ENCODE measurements at places on chromosomes 3 and 15.

- DNase-seq: no peak
These were observed 66.8 kb upstream of the UBE2E1 start for GRCh38 chr3:23738944-23739343.

DNA sequence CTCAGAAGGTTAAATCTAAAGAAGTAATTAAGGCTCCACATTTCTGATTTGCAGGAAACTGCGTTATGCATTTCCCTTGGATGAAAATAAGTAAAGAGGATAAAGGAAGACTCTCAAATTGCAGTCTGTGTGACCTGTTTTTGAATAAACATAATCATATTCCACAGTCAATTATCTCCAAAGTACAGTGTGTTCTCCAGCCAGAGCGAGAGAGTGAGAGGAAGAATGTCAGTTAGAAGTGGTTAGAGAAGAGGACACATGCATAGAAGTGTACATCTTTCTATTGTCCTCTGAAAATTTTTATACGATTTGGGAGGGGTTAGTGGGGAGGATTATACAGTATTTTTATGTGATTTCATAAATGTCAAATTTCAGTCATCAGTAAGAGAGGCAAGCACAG is 487.1 kb downstream of the LPP start:
- DNase-seq: no peak

DNA sequence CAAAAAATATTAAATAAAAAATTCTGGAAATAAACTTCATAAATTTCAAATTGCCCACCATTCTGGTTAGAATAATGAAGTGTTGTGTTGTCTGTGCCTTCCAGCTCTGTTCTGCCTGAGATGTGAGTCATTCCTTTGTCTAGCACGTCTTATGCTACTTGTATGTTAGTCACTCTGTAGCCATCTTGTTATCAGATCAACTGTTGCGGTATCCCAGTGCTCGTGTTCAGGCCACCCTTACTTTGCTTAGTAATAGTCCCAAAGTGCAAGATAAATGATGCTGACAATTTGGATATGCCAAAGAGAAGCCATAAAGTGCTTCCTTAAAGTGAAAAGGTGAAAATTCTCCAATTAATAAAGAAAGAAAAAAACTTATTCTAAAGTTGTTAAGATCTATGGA is 527.5 kb downstream of the NAALADL2 start:
- DNase-seq: no peak

- DNase-seq: no peak
These were observed 2.3 kb upstream of the CYP1A2 start for GRCh38 chr15:74746389-74746788.

- no peak for DNase-seq
These were observed 70.7 kb upstream of the THBS1 start for GRCh38 chr15:39510001-39510701.

- DNase-seq: no peak
These were observed 88.2 kb downstream of the FAM43A start for GRCh38 chr3:194773771-194774455.

GRCh38 chr15:69232765-69233164 is 65.9 kb upstream of the PAQR5 start:
- DNase-seq: no peak

DNA sequence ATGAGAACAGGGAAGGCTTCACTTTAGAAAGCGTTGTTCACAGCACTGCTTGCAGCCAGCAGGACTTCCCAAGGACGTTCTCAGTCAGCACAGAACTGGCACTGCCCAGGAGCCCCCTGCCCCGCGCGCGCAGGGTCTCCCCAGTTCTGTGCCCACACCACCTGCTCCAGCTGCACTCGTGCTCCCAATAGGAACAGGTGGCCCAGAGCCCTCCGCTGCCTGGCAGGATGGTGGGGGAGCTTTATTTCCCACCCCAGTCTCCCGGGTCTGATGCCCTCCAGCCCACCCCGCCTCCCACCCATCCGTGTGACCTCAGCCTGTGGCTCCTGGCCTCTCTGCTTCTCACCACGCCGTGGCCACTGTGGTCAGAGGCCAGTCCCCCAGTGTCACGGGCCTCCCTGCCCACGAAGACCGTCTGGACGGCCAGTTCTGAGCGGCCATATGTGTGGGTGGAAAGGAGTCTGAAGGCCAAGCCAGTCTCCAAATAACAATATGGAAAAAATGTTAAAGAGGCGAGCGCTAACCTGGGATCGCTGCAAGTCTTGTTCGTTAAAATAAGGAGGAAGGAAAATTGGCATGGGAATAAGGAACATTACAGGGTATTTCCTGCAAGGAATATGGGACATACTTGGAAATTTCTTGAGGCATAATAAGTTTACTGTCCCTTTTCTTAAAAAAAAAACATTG is 54.6 kb upstream of the PCSK6 start:
- no peak for DNase-seq

- DNase-seq: no peak
These were observed 3.3 kb upstream of the ALAS1 start for GRCh38 chr3:52194485-52195290.

GRCh38 chr3:71784201-71784913 is 591 bp downstream of the PROK2 start:
- no peak for DNase-seq

DNA sequence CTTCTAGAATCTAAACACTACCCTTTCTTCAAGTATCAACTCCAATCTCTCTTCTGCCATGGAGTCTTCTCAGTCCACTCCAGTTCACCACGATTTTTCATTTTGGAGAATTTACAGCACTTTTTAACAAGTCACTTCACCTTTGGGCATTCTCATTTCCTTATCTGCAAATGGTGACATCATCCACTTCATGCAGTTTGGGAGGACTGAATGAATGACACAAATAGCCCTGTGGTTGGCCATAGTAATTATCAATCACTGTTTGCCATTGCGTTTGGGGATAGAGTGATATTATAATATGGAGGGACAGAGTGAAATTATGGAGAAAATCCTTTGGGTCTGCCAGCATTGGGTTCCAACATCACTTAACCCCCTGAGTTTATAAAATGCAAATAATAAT is 38.0 kb upstream of the TM4SF1 start:
- no peak for DNase-seq

- peak; percentile 11 for DNase-seq
These were observed 48.5 kb downstream of the ITGA11 start for GRCh38 chr15:68383161-68384074.

GRCh38 chr15:67732671-67733374 is 92.5 kb upstream of the SKOR1 start:
- DNase-seq: no peak

DNA sequence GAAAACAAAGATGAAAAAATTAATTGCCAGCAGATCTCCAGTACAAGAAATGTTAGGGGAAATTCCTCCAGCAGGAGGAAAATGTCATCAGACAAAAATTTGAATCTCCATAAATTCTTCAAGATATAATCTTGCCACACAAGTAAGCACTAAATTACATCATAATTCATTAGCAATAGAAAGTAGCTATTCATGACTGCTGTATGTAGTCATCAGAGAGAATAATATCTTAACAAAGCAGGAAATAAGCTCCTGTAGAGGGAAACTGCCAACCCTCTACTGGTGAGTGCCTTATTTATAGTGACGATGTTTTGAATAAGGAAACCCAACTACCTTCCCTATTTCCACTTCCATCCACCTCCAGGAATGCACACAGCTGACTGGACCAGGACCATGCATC is 15.8 kb upstream of the SLC27A2 start:
- DNase-seq: no peak

- no peak for DNase-seq
These were observed 4.2 kb downstream of the PTPN23 start for GRCh38 chr3:47385007-47385406.

GRCh38 chr15:31274496-31275330 is 51.9 kb upstream of the KLF13 start:
- DNase-seq: peak; percentile 10

GRCh38 chr3:106333911-106334618 is 465.3 kb upstream of the CBLB start:
- DNase-seq: no peak

DNA sequence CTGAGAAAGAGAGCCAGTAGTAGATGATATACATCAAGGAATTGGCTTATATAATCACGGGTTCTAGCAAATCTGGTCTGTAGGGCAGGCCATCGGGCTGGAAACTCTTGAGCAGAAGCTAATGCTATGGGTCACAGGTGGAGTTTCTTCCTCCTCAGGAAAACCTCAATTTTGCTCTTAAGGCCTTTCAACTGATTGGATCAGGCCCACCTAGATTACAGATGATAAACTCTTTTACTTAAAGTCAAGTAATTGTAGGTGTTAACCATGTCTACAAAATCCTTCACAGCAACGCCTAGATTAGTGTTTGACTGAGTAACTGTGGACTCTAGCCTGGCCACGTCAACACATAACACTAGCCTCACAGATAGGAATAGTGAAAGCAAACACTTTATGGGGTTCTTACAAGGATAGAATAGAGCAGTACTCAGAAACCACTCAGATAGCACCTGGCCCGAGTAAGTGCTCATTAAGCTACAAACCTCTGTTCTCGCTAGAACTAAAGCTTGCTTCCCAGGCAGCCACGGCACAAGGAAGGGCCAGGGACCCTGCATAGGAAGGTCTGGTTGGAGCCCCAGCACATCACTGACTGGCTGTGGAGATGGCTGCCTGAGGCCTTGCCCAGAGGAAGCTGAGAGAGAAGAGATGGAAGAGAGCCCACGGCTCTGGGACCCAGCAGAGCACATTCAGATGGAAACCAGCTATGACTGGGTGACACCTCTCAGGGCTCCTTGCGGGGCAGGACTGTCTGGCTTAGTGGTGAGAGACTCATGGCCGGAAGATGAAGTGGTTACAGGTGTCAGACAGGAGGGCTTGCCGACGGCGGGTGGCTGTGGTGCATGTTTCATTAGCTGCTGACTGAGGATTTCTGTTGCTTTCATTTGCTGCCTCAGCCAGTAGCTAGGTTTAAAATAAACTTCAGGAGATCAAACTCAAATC is 202.5 kb upstream of the TLE3 start:
- DNase-seq: no peak

- no peak for DNase-seq
These were observed 49.6 kb downstream of the MAP6D1 start for GRCh38 chr3:183775781-183776180.

GRCh38 chr3:126417981-126418530 is 23.3 kb downstream of the CFAP100 start:
- no peak for DNase-seq

DNA sequence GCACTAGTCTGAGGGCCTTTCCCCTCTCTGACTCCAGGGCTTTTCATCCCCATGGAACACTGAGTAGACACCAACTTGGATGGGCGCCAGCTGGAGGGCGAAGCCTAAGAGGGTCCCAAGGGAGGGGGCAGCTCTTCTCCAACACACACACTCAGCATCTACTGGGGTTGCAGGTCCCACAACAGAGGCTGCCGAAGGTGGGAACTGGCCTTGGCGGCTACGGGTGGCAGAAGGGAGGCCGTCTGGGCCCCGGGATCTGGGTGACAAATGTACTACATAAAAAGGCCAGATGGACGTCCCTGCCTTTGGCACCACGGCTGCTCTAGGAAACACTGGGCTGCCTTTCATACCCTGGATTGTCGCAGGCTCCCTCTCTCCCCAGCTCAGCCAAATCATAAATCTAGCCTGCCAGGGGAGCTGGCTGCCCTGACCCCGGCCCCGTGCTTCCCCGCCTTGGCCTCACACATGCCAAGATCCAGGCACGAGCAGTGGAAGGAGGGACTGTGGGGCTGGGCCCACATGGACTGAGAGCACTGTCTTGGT is 31.5 kb downstream of the SEMA5B start:
- no peak for DNase-seq

GRCh38 chr3:10763817-10764258 is 52.2 kb upstream of the SLC6A11 start:
- DNase-seq: no peak

DNA sequence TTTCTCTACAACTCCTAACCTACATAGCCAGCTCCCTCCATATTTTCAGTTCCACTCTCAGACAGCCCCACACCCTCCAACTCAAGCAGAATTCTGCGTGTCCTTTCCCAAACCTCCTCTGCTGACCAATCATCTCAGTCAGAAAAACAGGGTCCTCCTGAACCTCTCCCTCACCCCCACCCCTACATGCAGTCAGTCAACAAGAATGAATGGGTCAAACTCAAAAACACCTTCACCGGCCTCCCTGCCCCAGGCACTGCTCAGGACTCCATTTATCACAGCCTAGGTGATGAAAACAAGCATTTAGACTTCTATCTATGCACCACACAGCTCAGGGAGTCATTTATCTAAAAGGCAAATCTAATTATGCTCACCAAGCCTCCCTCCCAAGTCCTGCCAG is 32.4 kb downstream of the MYL3 start:
- no peak for DNase-seq

- no peak for DNase-seq
These were observed 74.6 kb downstream of the ZBTB20 start for GRCh38 chr3:115072265-115073021.
